Psoas muscle (tissue), 8 donors: ENCODE measurements at places on chromosomes 2 and 18.
A peak's percentile ranks its signal among the peaks of the same experiment; 100 is the strongest.

GRCh38 chr2:168758970-168759820, 43.2 kb upstream of the NOSTRIN start:
- DNase-seq, result no peak

DNA sequence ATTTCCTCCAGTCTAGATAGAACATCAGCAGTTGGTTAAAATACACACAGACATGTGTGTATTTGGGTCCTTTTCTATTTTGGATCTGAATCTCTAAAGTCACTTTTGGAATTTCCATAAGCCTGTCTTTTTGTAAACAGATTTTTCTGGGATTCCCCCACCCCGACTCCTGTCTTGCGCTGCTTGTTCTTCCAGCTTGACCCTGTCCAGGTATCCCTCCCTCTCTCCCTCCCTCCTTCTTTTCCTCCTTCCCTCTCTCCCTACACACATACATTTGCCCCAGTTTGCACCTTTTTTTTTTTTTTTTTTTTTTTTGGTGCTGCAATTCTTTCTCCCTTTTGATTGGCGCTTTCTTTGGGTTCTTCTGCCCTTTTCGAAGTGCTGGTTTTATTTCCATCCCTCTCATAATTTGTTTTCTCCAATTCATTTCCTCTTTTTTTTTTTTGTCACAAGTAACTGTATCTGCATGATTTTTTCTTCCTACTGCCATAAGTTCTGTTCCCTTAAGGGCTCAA, 114.8 kb upstream of the SERTAD2 start:
- DNase-seq, result no peak

DNA sequence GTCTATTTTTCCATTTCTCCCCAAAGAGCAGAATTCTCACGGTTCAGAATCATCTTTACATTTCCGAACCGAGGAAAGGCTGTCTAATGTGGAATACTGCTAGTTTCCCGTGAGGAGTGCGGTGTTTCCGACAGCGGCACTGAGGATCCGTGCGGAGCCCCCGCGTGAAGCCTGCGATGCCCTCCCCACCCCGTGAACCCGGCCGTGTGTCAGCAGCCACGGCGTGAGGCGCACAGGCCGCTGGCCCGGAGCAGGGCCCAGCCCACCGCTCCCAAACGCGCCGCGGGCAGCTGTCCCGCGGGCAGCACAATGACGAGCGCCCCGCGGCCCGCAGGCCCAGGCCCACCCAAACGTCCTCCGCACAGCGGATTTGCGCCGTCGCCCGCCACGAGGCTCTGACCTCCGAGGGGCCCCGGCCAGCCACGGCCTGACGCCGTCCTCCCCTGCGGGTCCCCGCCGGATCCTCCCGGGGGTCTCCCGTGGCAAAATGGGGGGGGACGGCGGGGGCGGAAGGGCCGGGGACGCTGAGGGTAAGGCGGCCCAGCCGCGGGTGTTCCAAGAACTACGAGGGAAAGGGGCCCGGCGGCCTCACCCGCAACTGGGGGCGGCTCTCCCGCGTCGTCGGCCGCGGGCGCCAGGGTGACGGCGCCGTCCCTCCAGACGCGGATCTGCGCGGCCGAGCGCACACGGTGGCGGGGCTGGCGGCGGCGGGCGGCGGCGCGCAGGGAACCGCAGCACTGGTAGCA, 796 bp downstream of the SPIRE1 start:
- DNase-seq, result peak; percentile 52

DNA sequence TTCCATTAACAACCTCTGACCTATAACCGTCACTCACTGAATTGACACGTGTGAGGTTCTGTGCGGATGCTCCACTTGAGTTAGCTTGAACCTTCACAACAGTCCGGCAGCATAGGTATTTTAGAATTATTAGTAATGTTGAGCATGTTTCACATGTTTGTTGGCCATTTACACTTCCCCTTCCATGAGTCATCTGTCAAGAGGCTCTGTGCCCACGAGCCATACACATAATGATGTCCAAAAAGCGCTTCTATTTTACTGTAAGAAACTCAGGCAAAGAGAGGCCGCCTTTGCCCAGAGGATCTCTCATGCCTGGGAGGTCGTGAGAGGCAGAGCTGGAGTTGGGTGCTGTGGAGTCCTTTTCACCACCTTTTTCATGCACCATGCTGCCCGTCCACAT, 28.9 kb upstream of the TMEM214 start:
- no peak for DNase-seq

DNA sequence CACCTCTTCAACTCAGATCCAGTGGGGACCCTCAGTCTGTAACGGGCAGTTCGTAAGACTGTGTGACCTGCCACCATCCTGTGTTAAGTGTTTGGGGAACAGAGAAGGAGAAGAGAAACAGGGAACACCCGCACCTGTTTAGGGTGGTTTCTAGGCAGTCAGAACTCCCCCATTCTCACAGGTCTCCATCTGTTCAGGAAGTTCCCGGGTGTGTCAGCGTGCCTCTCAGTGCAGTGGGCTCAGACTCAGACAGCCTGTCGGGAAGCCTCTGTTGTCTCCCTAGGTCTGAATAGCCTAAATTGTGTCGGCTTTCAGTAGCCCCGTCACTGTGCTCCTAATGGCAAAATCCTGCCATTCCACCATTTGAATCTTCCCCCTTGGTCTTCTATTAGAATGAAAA, 256.6 kb downstream of the LOXHD1 start:
- no peak for DNase-seq

GRCh38 chr2:174623690-174624089, 26.1 kb upstream of the WIPF1 start:
- DNase-seq, result no peak

- no peak for DNase-seq
Observed at GRCh38 chr2:15010346-15010745, 377.8 kb downstream of the LRATD1 start.

DNA sequence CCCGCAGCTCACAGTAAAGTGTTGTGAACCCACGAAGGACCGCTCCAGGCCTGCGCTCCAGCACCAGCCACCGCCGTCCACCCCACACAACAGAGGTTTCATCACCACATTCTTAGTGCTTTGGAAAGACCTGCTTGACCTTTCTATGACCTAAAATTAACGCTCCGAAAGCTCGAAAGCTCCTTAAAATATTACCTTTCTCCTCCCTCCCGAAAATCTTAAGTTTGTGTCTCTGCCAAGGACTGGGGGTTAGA, 149.2 kb downstream of the TWIST2 start:
- no peak for DNase-seq

DNA sequence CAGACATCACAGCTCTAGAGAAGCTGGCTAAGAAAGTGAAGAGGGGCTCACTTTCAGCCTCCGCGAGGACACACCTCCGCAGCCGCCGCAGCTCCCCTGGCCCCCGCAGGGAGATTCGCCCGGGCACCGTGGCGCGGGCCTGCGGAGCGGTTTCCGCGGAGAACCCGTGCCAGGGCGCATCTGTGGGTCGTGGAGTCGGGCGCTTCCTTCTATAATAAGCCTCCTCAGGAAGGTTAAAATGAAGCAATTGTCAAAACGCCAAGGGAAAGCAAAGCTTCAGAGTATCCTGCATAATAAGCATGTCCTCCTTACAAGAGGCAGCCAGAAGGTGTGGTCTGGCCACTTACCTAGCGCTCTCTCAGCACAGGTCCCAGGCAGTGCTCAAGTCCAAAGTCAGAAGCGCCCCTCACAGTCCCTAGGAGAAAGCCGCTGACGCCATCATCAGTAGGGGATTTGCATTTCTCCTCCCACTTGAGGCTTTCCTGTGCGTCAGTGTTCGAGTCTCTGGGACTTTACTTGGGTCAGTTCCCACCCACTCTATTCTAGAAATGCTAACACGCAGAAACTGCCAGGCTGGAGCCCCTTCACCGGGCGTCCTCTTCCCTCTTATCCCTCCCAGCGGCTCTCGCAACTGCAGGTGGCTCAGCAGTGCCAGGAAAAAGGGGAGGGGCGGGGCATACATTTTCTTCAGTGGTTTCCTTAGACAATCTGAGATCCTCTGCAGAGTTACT, at the start of gene STAT4:
Gene STAT4, minus strand, starts transcription at position 395 of the 731 bp plus-strand sequence. CDS start 2,791 bp downstream, outside the sequence.
- no peak for DNase-seq

DNA sequence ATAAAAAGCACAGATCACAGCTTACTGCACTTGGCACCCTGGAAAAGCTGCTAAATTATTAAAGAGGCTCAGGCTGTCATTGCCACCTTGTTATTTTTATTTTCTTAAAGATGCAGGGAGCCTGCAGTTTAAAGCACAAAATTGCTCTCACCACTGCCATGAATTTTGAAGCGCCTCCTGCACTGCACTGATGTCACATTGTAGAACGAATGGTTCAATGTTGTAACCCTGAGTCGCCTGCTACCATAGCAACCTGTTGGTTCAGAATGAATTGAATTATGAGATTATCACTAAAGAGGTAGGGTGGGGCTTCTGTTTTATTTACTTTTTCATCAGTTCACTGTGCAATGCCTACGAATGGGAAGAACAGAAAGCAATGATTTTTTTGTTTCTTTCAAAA, 16.5 kb downstream of the SCG2 start:
- DNase-seq, result no peak

GRCh38 chr2:181918188-181918587, 26.7 kb downstream of the ITPRID2 start:
- no peak for DNase-seq

- no peak for DNase-seq
Observed at GRCh38 chr18:27785815-27786471, 391.0 kb downstream of the CDH2 start.

- no peak for DNase-seq
Observed at GRCh38 chr2:161147856-161148255, 12.4 kb upstream of the TANK start.

DNA sequence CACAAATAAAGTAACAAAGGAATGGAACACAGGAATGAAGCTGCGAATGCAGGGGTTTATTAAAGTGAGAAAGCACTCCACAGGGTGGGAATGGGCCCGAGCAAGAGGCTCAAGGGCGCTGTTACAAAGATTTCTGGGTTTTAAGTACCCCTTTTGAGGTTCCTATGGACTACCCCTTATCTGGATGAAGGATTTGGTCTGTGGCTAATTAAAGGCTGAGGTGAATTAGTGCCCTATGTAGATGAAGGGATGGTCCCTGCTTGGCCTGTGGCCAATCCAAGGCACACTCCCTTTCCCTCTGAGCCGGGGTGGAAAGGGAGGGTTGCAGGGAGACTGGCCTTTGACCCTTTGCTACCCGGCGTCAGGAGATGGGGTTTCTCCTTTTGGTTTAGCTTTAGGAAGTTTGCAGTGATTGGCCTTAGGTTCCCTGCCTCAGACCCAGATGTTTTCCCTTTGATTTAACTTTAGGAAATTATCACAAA, 47.5 kb upstream of the CNGA3 start:
- DNase-seq, result no peak
